Natural killer cell treated with Interleukin-12 subunit alpha and Interleukin-12 subunit beta and Interleukin-15 and Interleukin-18, amount 100 ng/mL, for 72 hours (primary cell): ENCODE measurements at places on chromosomes 16 and 17.

- no peak for DNase-seq
Measured at GRCh38 chr16:68360956-68361355, 50.1 kb downstream of the PRMT7 start.

DNA sequence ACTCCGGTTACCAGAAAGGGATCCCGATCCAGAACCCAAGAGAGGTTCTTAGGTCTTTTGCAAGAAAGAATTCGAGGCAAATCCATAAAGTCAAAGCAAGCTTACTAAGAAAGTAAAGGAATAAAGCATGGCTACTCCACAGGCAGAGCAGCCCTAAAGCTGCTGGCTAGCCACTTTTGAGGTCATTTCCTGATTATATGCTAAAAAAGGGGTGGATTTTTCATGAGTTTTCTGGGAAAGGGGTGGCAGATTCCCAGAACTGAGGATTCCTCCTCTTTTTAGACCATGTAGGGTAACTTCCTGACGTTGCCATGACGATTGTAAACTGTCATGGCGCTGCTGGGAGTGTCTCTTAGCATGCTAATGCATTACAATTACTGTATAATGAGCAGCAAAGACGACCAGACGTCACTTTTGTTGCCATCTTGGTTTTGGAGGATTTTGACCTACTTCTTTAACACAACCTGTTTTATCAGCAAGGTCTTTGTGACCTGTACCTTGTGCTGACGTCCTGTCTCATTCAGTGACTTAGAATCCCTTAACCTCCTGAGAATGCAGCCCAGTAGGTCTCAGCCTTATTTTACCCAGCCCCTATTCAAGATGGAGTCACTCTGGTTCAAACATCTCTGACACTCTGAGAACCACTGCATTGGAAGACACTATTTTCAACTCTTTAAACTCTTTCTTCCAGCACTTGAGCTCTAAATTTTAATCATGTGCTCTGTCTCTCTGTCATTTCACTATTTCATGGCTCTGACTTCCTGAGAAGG is 203.6 kb upstream of the CACNG3 start:
- no peak for DNase-seq

- peak; percentile 53 for DNase-seq
Measured at GRCh38 chr16:87948119-87948545, 3.1 kb upstream of the BANP start.

DNA sequence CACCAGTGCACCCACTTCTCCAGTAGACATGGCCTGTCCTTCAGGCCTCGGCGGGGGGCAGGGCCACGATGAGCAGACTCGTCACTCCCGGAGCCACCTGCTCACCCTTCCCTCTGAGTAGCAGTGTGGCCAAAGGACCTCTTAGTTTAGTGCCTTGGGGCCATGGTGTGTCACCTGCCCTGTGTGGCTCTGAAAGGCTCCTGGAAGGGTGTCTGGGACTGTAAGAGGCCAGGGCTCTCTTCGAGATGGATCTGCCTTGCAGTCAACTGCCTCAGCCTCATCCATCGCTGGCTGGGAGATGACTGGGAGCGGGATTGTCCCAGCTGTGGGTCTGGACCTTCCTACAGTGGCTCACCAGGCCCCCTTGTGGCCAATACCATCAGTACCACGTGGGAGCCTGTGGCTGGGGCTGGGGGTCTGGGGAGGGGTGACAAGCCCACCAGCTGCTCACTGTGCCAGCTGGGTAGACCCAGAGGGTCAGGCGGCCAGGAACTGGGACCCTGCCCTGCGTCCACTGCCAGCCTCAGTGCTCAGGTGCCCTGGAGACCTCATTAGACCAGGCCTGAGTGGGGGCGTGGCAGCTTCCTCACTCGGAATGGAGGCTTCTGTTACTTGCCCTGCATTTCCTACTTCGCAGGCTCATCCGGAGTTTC is 133.4 kb downstream of the OR1D5 start:
- DNase-seq, result no peak

DNA sequence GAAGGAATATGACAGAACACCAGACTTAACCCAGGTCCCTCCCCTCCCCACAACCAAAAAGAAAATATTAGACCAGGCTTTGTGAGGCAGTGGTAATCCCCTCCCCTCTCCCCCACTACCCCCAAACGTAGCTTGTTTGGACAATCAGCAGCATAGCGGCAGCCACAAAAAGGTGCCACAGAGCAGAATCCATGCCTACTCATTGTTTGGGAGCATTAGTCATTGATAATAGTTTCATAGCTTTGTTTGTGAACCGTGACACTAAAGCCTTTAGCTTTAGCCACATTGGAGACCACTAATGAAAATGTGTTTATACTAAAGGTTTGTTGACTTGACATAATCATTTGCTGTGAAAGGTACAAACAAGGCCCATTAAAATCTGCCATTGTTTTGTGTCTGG is 65.1 kb downstream of the NUP93 start:
- DNase-seq, result no peak

DNA sequence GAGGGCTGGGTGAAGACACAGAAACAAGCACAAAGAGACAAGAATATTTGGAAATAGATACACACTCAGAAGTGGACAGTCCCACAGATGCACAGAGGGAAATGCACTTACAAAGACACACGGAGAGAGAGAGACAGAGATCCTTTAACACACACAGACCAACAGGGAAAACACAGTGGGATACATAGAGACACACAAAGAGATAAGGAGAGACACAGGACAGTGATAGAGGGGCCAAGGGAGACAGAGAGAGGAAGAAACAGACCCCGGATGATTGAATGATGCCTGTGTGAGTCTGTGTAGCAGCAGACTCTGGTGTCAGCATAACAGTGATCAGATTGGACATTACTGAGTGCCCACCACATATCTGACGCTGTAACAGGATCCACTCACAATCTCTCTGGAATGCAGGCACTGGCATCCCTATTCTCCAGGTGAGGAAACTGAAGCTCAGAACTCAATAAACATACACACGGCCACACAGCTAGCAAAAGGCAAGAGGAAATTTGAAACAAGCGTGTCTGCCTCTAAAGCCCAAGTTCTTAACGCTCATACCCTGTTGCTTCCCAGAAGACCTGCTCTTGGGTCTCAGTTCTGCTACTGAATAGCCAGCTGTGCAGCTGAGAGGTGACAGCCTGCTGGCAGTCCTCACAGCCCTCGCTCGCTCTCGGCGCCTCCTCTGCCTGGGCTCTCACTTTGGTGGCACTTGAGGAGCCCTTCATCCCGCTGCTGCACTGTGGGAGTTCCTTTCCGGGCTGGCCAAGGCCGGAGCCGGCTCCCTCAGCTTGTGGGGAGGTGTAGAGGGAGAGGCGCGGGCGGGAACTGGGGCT is 186.3 kb upstream of the NLRP1 start:
- DNase-seq, result no peak

DNA sequence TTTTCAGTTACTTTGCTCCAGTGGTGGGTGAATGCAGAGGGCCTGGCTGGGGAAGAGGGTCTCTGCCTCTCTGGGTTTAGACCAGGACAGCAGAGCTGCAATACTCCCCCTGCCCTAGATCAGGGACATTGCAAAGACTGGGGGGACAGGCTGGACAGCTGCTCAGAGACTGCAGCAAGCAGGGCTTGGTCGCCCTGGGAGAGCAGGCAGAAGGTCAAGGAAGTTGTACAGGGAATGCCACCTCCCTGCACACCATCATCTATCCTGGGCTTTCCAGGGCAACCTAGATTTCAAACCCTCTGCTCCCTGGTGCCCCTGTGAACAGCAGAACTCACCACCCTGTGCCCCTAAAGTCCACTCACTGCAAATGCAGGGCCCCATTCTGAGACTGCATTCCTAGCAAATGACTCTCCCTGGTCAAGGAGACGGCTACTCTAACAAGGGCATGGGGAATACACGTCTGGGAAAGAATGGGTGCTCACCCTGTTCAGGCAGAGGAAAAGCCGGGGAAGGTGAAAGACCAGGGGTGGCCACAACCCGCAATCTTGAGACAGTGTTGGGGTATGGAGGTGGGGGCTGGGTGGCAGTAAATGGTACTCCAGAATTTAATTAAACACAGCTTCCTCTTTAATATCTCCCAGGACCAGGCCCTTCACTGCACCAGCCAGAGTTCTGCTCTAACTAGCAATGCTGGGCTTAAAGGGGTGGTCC is 1.0 kb downstream of the KIFC3 start:
- DNase-seq, result no peak

GRCh38 chr17:12549499-12550041 is 116.1 kb upstream of the MYOCD start:
- DNase-seq, result no peak

- no peak for DNase-seq
Measured at GRCh38 chr16:87131996-87132345, 185.2 kb downstream of the C16orf95 start.

DNA sequence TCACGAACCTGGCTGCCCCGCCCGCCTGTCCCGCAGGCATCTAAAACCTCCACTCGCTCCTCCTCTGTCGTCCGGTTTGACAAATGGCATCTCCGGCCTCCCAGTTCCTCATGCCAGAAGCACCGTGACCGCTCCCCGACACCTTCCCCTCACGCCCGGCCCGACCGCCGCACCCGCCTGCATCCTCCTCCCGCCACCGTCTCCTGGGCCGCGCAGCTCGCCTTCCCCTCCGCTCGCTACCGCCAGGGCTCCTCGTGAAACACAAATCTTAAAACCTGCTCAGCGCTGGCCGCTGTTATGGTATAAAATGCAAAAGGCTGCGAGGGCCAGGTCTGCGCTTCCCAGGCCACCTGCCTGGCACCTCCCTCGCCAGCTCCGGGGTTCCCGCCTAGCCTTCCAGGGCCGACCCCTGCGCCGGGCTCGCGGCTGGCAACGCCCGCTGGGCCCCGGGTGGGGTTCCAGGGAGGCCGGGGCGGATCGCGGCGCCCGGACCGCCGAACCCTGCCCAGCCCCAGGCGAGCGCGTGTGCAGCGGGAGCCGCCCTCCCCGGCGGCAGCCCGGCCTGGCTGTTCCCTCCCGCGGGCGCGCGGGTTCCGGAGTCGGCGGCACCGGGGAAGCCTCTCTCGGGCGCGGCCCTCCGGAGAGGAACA is 488 bp downstream of the SPSB3 start:
- no peak for DNase-seq

DNA sequence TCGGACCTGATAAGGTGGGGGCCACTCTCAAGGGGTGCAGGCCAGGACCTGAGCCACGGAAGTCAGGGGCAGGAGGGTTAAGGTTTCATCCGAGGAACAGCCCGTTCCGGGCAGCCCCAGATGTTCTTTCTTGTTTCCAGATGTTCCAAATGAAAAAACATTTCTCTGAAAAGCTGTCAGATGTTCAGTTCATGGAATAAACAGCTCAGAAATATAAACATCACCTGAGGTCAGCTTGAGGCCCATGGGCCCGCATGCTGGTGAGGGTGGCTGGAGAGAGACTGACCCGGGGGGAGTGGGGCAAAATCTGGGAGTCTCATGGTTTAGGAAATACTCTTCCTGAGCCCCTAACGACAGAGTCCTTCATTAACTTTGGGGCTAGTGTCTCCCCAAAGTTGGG is 1.5 kb upstream of the CD79B start:
- DNase-seq, result no peak

- no peak for DNase-seq
Measured at GRCh38 chr17:29031488-29031887, 11.5 kb upstream of the PIPOX start.

DNA sequence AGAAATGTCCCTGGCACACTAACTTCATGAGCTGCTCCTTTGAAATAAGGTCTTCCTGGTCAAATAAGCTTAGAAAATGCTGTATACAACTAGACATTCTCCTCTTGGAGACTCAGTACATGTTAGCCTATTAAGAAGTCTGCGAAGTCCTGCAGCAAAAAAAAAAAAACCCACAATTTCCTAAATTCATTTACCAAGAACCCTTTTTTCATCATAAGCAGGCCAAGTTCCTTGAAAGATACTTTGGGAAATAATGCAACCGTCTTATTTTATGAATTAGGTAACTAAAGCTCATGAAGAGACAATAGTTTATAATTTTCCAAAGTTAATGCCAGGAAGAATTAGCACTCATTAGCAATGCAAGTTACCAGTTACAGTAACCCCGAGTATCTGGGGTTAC is 49.0 kb upstream of the HAS3 start:
- DNase-seq, result no peak

DNA sequence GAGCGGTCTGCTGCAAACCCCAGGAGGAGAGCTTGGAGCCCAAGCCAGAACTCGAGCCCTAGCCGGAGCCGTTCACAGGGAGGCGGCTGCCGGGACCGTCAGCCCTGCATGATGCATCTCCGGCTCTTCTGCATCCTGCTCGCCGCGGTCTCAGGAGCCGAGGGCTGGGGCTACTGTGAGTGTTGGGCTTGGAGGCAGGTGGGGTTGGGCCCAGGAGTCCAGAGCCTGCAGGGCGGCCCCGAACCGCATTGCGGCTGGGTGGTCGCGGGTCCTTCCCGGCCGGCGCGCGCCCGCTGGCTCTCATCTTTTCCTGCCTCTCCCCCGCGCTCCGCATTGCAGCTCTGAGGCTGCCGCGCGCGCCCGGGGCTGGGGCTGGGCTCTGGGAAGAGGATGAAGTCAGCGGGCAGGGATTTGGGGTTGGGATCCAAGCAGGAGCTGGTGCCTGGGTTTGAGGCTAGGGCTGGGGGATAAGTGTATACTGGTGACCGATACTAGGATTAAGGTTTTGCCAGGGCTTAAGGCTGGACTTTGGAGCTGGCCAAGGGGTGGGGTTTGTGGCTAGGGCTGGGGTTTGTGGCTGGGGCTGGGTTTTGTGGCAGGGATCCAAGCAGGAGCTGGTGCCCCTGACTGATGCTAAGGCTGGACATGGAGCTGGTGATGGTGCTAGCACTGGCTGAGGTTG is 532 bp downstream of the CNTNAP1 start:
- DNase-seq, result no peak

DNA sequence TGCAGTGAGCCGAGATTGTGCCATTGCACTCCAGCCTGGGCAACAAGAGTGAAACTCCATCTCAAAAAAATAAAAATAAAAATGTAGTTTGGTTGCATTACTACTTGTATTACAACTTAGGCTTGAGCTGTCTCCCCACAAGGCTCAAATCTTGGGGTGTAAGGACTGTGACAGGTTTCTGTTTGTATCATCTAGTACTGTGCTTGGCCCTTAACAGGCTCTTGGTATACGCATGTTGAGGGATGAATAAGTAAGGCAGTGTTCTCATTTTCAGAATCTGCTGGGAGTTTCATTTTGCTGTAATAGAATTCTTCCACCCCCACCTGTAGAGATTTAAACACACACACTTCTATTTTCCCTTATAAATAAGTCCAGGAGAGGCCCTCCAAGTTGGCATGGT is 289.4 kb upstream of the EEF2KMT start:
- DNase-seq, result no peak
